Naive thymus-derived CD8-positive, alpha-beta T cell (primary cell): ENCODE measurements at places on chromosomes 16 and 17. TPM values are rescaled to one million over a fixed set of nuclear protein-coding genes. Genes with fewer than 3 reads are reported as not detected.

CHST6 gene
- not detected for polyA plus RNA-seq

STH gene
- not detected for polyA plus RNA-seq

PRDM7 gene
- not detected for polyA plus RNA-seq

NKD1 gene
- 1.4 TPM for polyA plus RNA-seq

ACSM2A gene
- not detected for polyA plus RNA-seq

CNGB1 gene
- not detected for polyA plus RNA-seq

PKMYT1 gene
- not detected for polyA plus RNA-seq

SYNGR2 gene
- 88.4 TPM for polyA plus RNA-seq

MAP3K14 gene
- 1.8 TPM for polyA plus RNA-seq

TBC1D3E gene
- not detected for polyA plus RNA-seq
